Fibroblast of pulmonary artery (primary cell): ENCODE measurements at places on chromosomes 7 and 10.

DNA sequence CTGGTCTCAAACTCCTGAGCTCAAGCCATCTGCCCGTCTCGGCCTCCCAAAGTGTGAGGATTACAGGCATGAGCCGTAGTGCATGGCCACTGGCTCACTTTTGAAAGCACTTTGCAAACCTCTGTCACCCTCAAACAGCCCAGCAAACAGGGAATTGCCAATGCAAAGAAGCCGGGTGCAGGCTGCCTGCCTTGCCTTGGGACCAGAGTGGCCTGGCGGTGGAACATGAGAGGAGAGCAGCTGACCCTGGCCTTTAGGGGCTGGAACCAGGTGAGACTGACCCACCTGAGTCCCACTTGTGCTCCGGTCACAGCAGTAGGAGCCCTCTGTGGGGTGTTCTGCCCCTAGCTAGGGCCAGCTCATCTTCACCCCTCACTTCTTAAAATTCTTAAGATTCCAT, 237.1 kb upstream of the GALNT17 start:
- no peak for DNase-seq

GRCh38 chr10:129718548-129719414, 245.3 kb downstream of the EBF3 start:
- no peak for DNase-seq

DNA sequence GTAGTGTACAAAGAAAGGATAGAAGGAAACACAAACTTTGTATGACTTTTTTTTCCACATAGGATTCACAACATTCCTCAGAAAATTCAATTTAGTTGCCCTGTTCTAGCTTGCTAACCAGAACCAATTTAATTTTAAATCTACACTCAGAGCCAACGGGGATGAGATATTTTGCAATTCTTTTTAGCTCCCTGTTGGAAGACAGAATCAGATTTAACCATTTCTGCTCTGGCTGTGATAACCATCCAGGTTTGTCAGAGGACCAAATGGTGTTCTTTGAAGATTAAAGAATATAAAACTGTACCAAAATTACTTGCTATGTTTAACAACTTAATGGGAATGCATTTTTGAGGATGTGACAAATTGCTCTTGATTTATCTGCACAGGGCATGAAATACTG, 319.7 kb downstream of the HPSE2 start:
- no peak for DNase-seq

DNA sequence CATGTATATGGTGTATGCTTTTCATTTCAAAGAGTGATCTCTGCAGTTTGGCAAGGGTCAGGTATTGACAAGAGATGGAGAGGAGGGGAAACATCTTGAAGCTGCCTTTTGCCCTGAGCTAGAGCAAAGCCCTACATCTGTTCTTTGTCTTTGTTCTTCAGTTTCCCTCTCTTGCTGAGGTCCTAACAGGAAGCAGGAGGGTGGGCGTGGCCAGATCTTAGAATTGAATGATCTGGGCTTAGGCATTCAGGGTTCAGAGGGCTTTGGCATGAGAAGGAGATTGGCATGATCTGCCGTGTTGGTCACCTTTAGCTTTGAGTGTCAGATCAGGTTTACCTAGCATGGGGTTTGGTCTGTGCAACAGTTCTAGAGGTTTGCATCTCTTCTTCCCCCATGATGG, 41.3 kb downstream of the LRMDA start:
- no peak for DNase-seq

GRCh38 chr7:150357771-150358427, 10.7 kb upstream of the REPIN1 start:
- DNase-seq, result no peak

- DNase-seq, result no peak
These were observed 15.2 kb downstream of the MYO1G start for GRCh38 chr7:44963364-44964290.

GRCh38 chr10:97768322-97769315, 3.2 kb downstream of the SFRP5 start:
- no peak for DNase-seq

- no peak for DNase-seq
These were observed 260.1 kb downstream of the TRIL start for GRCh38 chr7:28697913-28698563.

GRCh38 chr10:116099023-116099420, 174.0 kb downstream of the GFRA1 start:
- no peak for DNase-seq

DNA sequence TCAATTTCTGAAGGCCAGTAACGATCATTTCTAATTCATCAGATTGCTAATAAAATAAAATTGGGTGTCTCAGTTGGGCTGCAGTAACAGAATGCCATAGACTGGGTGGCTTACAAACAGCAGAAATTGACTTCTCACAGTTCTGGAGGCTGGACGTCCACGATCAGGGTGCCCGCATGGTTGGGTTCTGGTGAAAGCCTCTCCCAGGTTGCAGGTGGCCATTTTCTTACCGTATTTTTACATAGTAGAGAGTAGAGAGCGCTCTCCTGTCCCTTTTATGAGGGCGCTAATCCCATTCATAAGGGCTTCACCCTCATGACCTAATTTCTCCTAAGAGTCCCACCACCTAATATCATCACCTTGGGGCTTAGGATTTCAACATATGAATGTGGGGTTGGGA, 106.0 kb downstream of the SPAG6 start:
- DNase-seq, result no peak
